ENCODE measurements at places on chromosomes 3 and 15. TPM values are rescaled to one million over a fixed set of nuclear protein-coding genes. Genes with fewer than 3 reads are reported as not detected.

BCHE gene
- total RNA-seq: 1.7 TPM

DNA sequence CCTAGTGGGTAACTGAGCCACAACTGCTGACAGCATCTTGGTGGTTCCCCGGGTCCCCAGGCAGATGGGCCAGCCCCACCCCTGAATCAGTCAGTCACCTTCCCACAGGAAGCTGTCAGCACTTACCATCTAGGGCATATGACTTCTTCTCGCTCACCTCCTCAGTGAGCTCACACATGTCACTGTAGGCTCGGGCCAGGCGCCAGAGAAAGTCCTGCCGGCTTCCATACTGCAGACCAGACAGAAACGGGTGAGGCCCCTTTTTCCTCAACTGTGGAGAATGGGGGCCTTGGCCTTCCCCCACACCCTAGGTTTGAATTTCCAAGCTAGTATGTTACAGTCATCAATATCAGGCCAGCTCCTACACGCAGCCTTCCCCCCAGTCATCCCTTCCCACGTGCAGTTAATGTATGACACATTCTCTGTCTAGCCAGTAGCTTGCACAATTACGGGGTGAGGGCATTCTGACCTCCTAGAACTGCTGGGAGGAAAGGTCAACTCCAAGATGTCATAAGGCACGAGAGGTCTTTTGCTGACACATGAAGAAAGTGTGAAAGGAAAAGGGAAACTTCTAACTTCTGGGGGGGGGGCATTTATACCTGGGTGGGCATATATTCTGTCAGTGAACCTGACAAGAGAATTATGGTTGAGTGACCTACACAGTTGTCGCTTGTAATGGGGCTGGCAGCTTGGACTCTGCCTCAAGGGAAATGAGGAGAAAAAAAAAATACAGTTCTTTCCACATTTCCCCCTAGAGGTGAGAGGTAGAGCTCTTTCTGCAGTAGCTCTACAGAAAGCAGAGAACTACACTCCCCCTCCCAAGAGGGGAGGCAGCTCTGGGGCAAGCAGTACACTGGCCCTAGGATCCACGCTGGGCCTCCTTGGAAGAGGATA, 10.9 kb downstream of the RMDN3 start:
- peak; percentile 59 for DNase-seq

ERC2 gene
- total RNA-seq: 11.3 TPM

GRCh38 chr3:185807445-185808068, 17.3 kb downstream of the IGF2BP2 start:
- peak; percentile 93 for DNase-seq

- no peak for DNase-seq
These were observed 767 bp downstream of the AP3S2 start for GRCh38 chr15:89893027-89893426.

DNA sequence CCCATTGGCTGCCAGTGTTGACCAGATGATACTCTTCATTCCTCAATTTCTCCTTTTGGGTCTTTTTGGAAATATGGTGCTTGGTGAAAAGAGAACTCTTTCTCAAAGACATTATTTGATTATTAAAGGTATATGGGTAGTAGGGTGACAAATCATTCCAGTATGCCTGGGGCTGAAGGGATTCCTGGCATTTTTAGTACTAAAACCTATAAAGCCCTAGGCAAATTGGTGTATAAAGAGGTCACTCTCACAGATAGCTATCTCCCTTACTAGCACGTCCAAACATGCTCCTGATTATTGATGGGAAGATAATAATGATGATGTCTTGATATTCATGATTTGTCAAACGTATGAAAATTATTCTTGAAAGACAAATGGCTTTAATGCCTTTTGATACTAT, 1.1 kb downstream of the GABRR3 start:
- no peak for DNase-seq

EMC7 gene
- 22.2 TPM for total RNA-seq

ZIC4 gene
- 0.17 TPM for total RNA-seq

- DNase-seq: no peak
These were observed 94.6 kb upstream of the SLC6A6 start for GRCh38 chr3:14307656-14308302.

CCDC174 gene
- 10.1 TPM for total RNA-seq

ZNF80 gene
- not detected for total RNA-seq

CRBN gene
- total RNA-seq: 34.0 TPM

GREM1 gene
- total RNA-seq: 35.3 TPM

SEMA3B gene
- 5.0 TPM for total RNA-seq

DNA sequence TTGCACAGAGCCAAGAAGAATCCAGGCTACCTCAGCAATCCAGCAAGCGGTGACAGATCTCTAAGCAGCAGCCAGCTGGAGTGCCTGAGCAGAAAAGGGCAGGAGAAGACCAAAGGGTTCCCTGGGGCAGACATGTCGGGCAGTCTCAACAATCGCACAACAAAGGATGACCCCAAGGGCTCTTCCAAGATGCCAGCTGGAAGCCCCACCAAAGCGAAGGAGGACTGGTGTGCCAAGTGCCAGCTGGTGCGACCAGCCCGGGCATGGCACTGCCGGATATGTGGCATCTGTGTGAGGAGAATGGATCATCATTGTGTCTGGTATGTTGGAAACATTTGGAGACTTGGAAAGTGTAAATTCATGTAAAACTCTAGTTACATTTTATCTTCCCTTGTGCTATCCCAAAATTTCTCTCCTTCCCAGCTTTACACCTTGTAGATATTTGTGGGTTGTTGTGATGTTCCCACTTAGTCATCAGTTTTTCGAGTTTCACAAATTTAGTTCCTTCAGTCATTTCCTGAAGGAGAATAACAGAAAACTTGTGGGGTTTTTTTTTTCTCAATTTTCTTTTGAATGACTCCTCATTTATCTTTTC, 6.4 kb downstream of the ZDHHC23 start:
- DNase-seq: no peak

PTX3 gene
- 48.3 TPM for total RNA-seq

DNA sequence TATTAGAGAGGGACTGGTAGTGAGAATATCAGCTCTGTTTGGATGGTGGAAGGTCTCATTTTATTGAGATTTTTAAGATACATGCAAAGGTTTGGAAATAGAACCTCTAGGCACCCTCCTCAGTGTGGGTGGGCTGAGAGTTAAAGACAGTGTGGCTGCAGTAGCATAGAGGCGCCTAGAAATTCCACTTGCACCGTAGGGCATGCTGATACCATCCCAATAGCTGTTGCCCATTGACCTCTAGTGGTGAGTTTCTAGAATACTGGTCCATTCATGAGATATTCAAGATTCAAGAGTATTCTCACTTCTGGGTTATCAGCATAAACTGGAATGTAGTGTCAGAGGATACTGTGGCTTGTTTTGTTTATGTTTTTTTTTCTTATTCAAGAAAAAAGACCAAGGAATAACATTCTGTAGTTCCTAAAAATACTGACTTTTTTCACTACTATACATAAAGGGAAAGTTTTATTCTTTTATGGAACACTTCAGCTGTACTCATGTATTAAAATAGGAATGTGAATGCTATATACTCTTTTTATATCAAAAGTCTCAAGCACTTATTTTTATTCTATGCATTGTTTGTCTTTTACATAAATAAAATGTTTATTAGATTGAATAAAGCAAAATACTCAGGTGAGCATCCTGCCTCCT, 87.2 kb downstream of the TGFBR2 start:
- DNase-seq: peak; percentile 60

DNA sequence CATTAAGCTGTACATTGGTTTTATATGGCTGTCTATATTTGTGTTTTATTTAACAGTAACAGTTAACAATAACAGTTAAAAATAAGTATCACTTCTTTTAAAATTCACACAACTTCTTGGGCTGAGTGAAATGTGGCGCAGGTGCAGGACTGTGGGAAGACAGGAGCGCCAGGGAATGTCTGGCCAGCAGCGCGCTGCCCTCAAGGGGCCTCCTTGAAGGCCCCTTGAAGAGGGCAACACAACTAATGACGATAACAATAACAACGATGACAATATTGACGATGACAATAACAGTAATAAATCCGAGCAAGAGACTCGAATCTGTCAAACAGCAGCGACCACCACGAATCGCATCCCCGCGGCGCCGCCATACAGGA, 411 bp upstream of the PPP2R3A start:
- DNase-seq: no peak

KNG1 gene
- not detected for total RNA-seq

DNA sequence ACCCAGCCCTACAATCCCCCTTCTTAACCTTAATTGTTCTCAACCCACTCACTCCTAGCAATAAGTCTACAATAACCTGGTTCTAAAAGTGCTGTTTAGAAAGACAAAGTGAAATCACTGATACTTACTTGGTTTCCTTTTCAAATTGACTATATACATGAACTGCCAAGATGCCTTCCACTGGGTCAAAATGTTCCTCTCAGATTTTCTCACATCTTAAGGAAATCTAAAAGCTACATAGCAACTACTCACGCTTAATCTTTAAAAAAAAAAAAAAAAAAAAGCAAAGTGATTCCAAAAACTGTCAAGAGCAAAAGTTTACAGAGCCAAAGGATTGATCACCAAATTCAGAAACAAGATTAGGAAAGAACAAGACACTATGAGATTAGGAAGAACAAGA, 68.7 kb upstream of the MAP4 start:
- DNase-seq: no peak

GRCh38 chr3:17119201-17120072, 234.7 kb downstream of the PLCL2 start:
- no peak for DNase-seq

RASL12 gene
- total RNA-seq: 1.6 TPM

DNA sequence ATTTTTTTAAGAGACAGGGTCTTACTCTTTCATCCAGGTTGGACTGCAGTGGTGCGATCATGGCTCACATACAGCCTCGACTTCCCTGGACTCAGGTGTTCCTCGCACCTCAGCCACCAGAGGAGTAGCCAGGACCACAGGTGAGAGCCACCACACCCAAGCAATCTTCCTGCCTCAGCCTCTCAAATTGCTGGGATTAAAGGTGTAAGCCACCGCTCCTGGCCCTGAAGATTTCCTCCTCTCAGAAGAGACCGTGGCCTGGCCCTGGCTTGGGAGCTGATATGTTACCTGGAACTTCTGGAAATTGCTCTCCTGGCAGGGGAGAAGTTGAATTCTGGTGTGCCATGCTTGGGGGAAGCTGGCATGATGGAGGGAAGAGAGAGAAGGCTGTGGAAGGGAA, 36.2 kb downstream of the PPCDC start:
- no peak for DNase-seq

FSIP1 gene
- total RNA-seq: 0.97 TPM

THPO gene
- total RNA-seq: not detected

DNA sequence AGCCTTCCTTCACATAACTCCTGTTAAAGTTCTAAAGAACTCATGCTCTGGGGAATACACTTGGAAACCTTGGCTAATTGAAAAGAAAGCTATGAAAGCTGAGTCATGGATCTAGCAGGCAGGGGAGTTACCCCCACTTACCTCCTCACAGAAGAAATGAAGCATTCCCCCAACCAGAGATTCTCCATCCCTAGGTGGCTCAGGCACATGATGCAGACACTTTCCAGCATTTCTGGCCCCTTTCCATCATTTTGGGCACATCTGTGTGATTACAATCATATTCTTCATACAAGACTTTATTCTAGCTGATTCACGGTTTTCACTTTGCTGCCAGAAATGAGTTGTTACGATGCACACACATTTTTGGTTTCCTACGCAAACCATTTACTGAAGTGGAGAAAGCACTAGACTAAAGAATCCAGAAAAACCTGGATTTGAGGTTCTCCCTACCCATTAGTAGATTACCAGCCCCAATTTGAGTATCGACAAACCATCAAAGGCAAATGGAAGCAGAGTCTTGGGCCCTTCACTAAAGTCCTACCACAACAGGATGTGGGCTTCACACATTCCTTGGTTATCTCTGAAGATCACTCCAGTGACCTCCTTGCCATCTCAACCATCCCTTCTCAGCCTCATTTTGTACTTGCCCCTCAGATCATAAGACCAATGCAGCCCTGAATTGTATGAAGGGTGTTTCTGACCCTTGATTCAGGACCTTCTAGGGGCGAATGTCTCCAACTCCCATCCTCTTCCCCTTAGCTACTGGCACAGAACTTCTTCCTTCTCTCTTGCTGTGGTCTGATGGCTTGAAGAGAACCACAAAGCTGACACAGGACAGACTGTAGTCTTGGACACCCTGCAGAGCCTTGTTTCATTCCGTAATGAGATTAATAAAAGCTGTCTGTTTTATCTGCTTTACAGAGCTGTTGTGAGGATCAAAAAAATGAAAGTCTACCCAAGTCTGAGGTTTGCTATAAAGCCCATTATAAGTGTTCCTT, 42.5 kb upstream of the SNRK start:
- DNase-seq: no peak

BLM gene
- 23.5 TPM for total RNA-seq

DNA sequence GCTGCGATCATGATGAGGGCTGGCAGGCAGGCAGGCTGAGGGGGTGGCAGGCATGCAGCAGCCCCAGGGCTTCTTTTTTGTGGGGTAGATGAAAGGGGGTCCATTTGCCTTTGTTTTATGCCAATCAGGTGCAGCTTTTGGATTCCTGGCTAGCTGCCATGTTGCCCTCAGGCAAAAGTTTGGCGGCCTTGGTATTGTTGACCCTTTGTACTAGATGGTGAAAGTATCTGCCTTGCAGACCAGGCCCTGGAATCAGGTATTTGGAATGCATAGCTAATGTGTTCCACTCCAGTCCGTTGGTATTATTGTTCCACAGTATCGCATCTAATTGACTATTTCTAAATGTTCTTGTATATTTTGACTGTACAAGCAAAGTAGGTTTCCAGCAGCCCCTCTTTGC, 35.0 kb downstream of the EEFSEC start:
- DNase-seq: no peak

FGF12 gene
- 0.69 TPM for total RNA-seq

- DNase-seq: peak; percentile 66
These were observed 17.6 kb downstream of the ARIH1 start for GRCh38 chr15:72491768-72492167.
